ENCODE measurements at places on chromosomes 1 and 21. TPM values are rescaled to one million over a fixed set of nuclear protein-coding genes. Genes with fewer than 3 reads are reported as not detected.

Gene IL19
- total RNA-seq = not detected

Gene SNX7
- 80.3 TPM for total RNA-seq

Gene HHAT
- total RNA-seq = 8.5 TPM

Gene DIO1
- total RNA-seq = not detected

Gene LCE1D
- total RNA-seq = not detected

Gene FAM72D
- not detected for total RNA-seq

Gene AMIGO1
- 0.54 TPM for total RNA-seq

Gene NBPF6
- total RNA-seq = not detected

Gene BARHL2
- total RNA-seq = not detected

Gene MANEAL
- 0.65 TPM for total RNA-seq

Gene HSPA6
- 0.45 TPM for total RNA-seq

Gene SLAMF8
- total RNA-seq = not detected

Gene KRTAP23-1
- total RNA-seq = not detected

Gene GBP5
- not detected for total RNA-seq

Gene TRIM58
- total RNA-seq = 0.09 TPM

Gene TTC22
- not detected for total RNA-seq

Gene HMGB4
- not detected for total RNA-seq
